EL (cell line): ENCODE measurements at places on chromosomes 1 and 21.

- DNase-seq = peak; percentile 46
Measured at GRCh38 chr1:15684042-15684461, at the start of gene PLEKHM2. PLEKHM2 (plus strand) TSS chr1:15684320; CDS start chr1:15684559, 239 bp downstream.

DNA sequence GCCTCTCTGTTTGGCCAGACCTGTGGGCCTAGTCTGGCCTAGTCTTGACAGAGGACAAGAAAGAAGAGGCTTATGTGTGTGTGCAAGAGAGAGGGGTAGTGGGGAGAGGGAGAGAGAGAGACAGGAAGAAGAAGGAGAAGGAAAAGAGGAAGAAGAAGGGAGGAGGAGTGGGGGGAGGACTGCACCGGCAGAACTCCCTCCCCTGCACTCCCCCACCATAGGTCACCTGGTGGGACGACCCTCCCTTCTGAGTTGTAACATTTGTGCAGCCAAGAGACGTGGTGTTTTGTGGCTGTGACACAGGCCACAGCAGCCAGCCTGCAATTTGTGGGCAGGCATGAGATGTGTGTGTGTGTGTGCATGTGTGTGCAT, 4.3 kb downstream of the INAVA start:
- DNase-seq = no peak

- no peak for DNase-seq
Measured at GRCh38 chr1:228852024-228852423, 116.7 kb downstream of the RHOU start.

GRCh38 chr1:179143322-179143721, 61.5 kb downstream of the TOR3A start:
- peak; percentile 92 for DNase-seq

GRCh38 chr1:155977690-155978324, 540 bp downstream of the ARHGEF2 start:
- DNase-seq = peak; percentile 45

GRCh38 chr21:16589006-16589898, 859.5 kb downstream of the USP25 start:
- no peak for DNase-seq

GRCh38 chr1:36083635-36084496, at the start of gene TEKT2:
TEKT2 (plus strand) TSS chr1:36084094; CDS start chr1:36084922, 828 bp downstream.
- peak; percentile 29 for DNase-seq

GRCh38 chr21:45974073-45975019, 7.2 kb upstream of the COL6A1 start:
- DNase-seq = peak; percentile 80

- DNase-seq = no peak
Measured at GRCh38 chr1:5522531-5523145, 469.6 kb downstream of the NPHP4 start.

DNA sequence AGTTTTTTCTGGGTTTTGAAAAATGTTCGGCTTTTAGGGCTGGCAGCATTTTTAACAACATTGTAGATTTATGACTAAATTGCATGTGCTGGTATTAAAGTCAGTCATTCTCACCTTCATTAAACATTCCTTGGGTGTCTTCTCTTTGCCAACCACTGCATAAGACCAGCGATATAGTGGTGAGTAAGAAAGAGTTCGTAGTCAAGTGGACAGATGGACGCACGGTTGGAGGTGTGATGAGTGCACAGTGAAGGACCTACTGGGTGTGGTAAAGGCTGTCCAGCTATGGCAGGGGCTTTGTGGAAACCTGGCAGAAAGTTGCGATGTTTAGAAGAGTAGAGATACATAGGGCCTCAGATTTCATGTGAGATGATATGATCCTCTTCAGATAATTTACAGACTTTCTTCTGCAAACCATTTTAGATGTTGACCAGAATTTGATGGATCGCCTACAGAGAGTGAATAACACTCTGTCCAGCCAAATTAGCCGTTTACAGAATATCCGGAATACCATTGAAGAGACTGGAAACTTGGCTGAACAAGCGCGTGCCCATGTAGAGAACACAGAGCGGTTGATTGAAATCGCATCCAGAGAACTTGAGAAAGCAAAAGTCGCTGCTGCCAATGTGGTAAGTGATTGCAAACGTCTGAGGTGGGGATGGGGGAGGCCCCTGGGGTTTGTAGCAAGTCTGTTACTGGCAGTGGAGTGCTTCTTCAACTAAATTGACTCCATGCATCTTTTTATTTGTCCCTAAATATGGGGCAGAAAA, 56.0 kb upstream of the LAMC2 start:
- no peak for DNase-seq

DNA sequence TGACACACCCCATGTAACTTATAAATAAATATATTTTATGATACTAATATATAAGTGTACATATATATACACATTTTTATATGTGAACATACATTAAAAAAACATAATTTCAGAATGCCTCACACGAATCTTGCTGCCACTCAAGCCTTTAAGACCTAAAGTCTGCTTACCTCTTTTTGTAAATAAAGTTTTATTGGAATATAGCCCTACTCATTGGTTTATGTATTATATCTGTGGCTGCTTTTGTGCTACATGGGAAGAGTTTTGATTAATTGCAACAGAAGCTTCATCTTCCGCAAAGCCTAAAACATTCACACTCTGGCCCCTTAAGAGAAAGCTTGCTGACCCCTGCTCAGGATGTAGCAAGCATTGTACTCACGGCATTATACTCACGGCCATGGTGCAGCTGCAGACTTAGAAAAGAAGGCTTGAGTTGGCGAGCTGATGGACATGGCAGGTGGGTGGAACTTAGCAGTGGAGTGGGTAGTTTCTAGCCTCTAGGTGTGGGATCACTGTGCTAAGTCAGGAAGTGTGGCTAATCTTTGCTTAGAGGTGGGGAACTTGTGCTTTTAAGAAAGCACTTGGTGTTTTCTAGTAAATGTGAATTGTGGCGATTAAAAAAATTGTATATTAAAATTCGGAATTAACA, 80.8 kb downstream of the DYRK1A start:
- no peak for DNase-seq

DNA sequence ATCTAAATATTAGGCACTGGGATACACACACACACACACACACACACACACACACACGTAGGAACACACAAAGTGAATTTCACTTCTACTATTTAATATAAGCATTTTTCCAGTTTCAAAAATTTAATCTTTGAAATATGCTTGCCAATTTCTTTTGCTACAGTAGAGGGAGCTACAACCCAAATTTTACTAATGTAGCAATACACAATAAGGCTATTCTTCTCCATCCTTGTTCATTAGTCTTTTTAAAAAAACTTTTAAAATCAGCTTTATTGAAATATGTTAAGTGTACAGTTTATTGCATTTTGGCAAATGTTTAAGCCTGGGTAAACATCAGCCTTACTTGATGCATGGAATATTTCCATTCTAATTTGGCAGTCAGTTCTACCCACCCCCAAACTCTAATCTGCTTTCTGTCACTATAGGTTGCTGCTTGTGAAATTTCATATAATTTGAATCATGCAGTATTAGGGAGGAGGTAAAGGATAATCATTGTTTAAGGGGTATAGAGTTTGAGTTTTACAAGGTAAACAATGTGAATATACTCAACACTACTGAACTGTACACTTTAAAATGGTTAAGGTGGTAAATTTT, 93.0 kb upstream of the TENT5C start:
- peak; percentile 24 for DNase-seq
